D721Med (cell line): ENCODE measurements at places on chromosomes 3 and 15.

DNA sequence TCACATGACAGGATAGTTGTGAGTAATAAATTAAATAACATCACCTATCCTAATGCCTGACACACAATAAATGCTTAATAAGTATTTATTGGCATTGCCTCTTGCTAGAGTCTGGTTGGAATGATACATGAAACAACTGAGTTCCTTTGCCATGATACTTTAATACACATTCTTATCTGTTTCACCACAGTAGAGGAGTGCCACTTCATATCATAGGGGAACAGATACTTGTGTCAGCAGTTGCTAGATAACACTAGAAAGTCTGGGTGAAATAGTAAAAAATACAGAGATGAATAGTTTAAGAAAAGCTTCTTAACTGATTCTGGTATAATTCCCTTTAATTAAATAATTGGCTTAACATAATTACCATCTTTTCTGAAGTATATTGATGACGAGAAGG lies 380.0 kb upstream of the GOLIM4 start:
- DNase-seq, result no peak

- no peak for DNase-seq
These were observed 14.6 kb upstream of the PPP2R3A start for GRCh38 chr3:135950941-135951340.

GRCh38 chr3:194078045-194078821 lies 57.7 kb upstream of the HES1 start:
- no peak for DNase-seq

GRCh38 chr15:47434596-47434995 lies 282.7 kb upstream of the SEMA6D start:
- no peak for DNase-seq
